ENCODE measurements at places on chromosomes 6 and 20.

DNA sequence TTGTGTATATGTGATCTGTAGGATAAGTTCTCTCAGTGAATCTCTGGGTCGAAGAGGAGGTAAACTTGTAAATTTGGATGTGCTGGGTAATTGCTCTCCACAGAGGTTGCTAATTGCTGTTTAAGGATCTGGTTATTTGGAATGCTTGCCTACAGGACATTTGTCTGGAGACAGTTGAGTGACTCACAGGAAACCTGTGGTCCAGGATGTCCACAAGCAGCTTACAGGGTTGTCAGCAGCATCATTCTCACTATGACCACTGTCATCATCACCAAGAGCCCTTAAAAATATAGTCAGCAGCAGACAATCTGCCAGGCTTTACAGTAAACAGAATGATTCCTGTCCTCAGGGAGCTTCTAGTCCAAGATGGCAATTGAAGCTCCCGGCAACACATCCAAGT, 31.2 kb upstream of the KCNK5 start:
- DNase-seq, result no peak

GRCh38 chr6:108145639-108146038, 20.2 kb upstream of the NR2E1 start:
- no peak for DNase-seq

GRCh38 chr20:63742381-63743024, 2.9 kb downstream of the SLC2A4RG start:
- DNase-seq, result no peak

- peak; percentile 83 for DNase-seq
Observed at GRCh38 chr20:44728801-44729443, 13.8 kb downstream of the CCN5 start.

- DNase-seq, result no peak
Observed at GRCh38 chr6:27128311-27129094, 119.0 kb upstream of the PRSS16 start.

DNA sequence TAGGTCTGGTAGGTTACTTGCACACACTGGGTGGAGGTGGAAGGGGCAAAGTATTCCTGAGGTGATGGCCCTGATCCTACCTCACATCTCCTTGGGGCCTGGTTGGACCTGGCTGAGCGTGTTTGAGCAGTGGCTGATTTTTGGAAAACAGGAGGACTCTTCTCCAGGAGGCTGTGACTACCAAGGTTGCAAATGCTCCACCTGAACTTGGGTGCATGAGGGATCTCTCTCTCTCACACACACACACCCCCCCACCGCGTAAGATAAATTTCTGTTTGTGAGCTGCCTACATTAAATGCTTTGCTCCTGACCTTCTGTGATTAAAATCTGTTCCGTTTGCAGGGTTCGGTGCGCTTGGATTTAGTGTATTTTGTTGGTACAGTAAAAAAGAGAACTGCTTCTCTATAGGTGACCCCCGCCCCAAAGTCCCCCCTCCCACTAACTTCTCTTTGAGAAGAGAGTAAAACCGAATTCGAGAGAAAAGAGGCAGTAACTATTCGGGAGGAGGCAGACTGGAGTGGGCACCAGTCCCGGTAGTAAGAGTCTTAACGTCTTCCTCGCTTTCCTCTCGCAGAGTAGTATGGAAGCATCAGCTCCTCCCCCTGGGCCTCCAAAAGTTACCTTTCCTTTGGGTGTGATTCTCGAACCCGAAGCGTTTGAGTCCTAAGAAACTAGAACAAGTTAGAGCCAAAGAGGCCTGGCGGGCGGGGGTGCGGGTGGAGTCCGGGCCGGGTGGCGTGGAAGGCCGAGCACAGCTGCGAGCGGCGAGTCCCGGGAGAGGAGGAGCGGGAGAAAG, 585 bp upstream of the DSE start:
- DNase-seq, result peak; percentile 4

GRCh38 chr6:78132671-78133410, 480.0 kb downstream of the MEI4 start:
- DNase-seq, result no peak

DNA sequence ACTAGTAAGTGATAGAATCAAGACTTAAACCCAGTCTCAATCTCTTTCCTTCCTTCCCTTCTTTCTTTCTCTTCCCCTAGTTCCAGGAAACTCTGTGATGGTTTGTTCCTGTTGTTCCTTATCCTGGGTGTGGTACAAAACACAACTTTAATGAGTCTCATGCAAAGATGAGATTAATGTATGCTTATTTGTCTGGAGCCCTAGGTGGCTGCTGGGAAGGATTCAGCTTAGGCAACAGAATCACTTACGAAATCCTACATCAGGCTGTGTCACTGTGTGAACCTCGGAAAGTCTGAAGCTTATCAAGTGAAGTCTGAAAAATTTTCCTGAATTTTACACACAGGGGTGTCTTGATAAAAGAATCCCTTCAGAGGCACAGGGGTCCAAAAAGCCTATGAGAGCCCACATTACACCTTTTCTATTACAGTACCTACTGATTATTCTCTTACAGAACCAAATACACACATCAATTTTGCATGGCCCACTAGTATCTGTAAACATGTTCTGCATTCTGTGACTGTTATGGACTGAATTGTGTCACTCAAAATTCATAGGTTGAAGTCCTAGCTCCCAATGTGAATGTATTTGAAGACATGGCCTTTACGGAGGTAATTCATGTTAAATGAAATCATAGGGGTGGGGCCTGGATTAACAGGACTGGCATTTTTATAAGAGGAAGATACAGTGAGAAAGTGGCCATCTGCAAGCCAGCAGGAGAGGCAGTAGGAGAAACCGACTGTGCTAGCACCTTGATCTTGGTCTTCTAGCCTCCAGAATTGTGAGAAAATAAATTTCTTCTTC, 144.7 kb downstream of the MYB start:
- no peak for DNase-seq

DNA sequence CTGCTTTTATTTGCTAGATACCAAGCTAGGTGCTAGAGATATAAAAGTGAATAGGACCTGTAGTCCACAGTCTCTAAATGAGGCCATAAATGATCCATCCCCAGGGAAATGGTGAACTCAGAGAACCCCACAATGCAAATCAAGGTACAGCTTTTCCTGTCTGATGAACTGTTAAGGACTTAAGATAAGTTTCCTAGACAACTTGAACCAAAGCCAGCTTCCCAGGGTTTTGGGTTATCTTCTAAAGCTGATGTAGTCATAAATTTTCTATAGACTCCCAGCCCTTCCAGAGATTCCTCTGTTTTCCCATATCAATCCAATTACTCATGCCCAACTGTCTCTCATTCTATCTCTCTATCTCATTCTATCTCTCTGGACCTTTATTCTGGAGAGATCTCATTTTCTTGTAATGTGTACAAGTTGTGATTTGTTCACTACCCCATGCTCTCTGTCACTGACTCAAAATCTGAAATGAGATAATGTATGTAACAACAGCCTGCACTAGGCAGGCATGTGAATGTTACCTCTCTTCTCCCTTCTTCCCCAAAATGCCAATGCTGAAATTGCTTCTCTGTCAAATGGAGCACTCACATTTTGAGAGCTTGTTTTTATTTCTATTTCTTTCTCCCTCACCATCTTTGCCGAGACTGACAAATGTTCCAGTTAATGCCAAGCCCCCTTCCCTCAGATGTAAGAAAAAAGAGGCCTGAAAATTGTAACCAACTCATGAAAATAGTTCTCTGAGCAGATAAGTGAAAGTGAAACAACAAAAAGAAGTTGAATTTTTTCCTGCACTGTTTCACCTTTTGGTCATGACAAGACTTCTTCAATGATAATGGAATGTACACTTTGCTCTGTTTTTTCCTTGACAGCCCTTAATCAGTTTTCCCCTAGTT, 279.9 kb downstream of the SLC35F1 start:
- DNase-seq, result no peak

GRCh38 chr6:1586861-1587450, 22.8 kb upstream of the FOXC1 start:
- DNase-seq, result no peak

GRCh38 chr6:34159844-34160243, 14.0 kb upstream of the GRM4 start:
- DNase-seq, result no peak

DNA sequence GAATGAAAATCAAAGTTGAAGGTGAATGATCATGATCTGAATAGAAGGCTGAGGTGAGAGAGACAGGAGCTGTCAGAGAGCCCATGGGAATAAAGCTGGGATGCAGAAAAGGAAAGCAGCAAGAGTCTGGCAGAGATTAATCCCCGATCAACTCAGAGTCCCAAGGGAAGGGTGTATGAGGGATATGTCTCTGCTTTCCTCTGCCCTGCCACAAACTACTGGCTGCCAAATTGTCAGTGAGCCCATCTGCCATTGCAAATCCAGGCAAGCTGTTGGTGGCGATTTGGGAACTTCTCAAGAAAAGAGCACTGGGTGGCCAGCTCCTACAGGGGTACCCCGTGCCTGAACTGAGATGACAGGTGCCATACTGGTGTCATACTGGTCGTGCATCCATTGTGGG, 705.5 kb upstream of the MAN1A1 start:
- no peak for DNase-seq

- peak; percentile 19 for DNase-seq
Observed at GRCh38 chr6:90811596-90812226, 224.8 kb upstream of the MAP3K7 start.
